Activated naive CD8-positive, alpha-beta T cell treated with anti-CD3 and anti-CD28 coated beads, Interleukin-2, amount 10 ng/mL, durations not matched to agents 7 days and 5 days (primary cell): ENCODE measurements at places on chromosomes 4 and X. TPM values are rescaled to one million over a fixed set of nuclear protein-coding genes. Genes with fewer than 3 reads are reported as not detected.

DNA sequence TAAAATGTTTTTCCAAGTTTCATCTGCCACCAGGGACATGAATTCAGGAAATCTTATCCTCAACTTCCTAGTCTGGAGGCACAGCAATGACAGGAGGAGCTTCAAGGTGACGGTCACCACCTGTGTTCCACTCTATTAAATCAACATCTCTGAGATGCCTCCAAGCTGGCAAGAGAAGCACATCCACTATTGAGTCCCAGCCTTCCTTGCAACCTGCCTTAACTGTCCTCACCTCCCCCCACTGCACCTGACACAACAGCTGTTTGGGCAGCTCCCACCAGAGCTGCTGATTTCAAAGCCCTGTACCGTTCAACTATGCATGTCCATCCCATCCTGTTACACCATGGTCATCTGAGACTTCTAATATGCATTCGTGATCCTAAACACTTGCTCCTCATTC lies 123.4 kb downstream of the COL25A1 start:
- H3K27ac ChIP-seq: no peak overlapping the region
- no peaks in the 10 kb centered on the region for H3K4me1 ChIP-seq
- no peak overlapping the region for H3K4me3 ChIP-seq
- no peak for DNase-seq
- no peaks in the 10 kb centered on the region for H3K36me3 ChIP-seq
- H3K27me3 ChIP-seq: peaks cover 3% of the 10 kb centered on the region

DNA sequence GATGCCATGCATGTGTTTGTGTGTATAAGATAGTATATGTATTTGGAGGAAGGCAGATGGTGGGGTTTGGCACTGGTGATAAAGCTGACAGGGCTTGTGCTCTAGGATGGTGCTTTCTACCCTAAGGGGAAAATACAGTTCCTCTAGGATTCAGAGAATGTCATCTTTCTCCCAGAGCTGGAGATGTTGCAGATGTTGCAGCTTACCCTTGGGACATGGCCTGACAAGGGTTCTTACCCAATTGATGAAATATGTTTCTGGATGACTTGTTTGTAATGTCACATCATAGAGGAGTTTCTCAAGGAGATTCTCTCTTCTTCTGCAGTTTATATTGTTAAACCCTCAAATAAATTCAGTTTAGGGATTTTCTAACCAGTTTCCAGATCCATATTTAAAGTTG lies 52.5 kb upstream of the PITX2 start:
- H3K27me3 ChIP-seq: peaks cover under 1% of the 10 kb centered on the region
- no peak overlapping the region for H3K27ac ChIP-seq
- H3K36me3 ChIP-seq: no peaks in the 10 kb centered on the region
- no peak for DNase-seq
- no peaks in the 10 kb centered on the region for H3K4me1 ChIP-seq
- H3K4me3 ChIP-seq: no peak overlapping the region

GRCh38 chr4:122542411-122543236 lies 78.2 kb downstream of the IL21 start:
- H3K36me3 ChIP-seq: no peaks in the 10 kb centered on the region
- peak overlapping the region; percentile 47 for H3K4me3 ChIP-seq
- no peak for DNase-seq
- H3K27ac ChIP-seq: peak overlapping the region; percentile 82
- no peaks in the 10 kb centered on the region for H3K27me3 ChIP-seq

DNA sequence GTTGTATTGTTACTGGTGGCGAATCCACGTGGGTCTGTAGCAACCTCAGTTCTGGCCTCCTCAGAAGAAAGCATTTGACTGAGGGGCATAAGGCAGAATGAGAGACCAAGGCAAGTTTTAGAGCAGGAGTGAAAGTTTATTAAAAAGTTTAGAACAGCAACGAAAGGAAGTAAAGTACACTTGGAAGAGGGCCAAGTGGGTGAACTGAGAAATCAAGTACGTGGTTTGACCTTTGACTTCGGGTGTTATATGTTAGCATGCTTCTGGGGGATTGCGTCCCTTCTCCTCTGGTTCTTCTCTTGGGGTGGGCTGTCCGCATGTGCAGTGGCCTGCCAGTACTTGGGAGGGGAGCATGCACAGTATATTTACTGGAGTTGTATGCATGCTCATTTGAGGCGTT lies 232.7 kb upstream of the GATB start:
- H3K27ac ChIP-seq: peak overlapping the region; percentile 44
- peaks cover 13% of the 10 kb centered on the region for H3K36me3 ChIP-seq
- no peak for DNase-seq
- H3K4me1 ChIP-seq: peaks cover 40% of the 10 kb centered on the region
- H3K27me3 ChIP-seq: no peaks in the 10 kb centered on the region

DNA sequence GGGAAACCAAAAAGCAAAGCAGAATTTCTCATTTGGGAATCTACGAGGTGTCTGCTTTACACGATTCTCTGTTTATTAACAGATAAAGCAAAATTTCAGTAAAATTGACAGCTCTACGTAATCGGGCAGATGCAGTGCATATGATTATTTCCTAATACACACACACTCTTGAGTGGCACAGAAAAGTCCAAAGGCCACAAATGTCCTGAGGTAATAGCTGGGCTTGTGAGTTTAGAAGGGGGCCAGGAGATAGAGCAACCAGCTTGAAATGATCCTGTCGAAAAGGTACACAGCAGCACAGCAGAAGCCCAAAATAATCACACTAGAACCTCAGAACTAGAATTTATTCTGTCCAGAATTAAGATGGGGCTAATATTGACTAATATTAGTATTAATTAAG lies 236.0 kb downstream of the FAT4 start:
- no peak overlapping the region for H3K4me3 ChIP-seq
- no peak overlapping the region for H3K27ac ChIP-seq
- H3K4me1 ChIP-seq: no peaks in the 10 kb centered on the region
- DNase-seq: no peak

DNA sequence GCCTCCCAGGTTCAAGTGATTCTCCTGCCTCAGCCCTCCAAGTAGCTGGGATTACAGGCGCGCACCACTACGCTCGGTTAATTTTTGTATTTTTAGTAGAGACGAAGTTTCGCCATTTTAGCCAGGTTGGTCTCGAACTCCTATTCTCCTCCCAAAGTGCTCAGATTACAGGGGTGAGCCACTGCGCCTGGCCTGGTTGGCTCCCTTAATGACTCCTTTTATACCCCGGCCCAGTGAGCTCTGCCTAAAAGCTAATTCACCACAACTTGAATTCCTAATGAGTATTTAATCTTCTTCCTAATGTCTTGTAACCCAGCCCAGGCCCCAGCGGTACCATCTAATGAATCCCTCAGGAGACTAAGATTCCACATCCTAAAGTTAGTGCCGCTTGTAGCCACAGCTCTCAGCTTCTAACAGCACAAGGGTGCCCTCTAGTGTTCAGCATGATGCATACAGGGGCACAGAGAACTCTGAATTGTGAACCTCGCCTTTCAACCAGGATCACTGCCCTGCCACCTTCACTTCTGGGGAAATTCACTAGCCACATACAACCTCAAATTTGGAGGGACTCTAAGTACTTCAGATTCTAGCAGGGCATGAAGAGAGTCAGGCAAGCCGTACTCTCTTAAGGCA lies 89.5 kb downstream of the OR13H1 start:
- H3K4me1 ChIP-seq: no peaks in the 10 kb centered on the region
- peaks cover 2% of the 10 kb centered on the region for H3K27me3 ChIP-seq
- H3K4me3 ChIP-seq: no peak overlapping the region
- H3K27ac ChIP-seq: no peak overlapping the region

- H3K36me3 ChIP-seq: no peaks in the 10 kb centered on the region
- H3K27me3 ChIP-seq: no peaks in the 10 kb centered on the region
- DNase-seq: no peak
- H3K4me1 ChIP-seq: no peaks in the 10 kb centered on the region
- no peak overlapping the region for H3K27ac ChIP-seq
Observed at GRCh38 chr4:159859656-159860148, 756.8 kb downstream of the RAPGEF2 start.

DNA sequence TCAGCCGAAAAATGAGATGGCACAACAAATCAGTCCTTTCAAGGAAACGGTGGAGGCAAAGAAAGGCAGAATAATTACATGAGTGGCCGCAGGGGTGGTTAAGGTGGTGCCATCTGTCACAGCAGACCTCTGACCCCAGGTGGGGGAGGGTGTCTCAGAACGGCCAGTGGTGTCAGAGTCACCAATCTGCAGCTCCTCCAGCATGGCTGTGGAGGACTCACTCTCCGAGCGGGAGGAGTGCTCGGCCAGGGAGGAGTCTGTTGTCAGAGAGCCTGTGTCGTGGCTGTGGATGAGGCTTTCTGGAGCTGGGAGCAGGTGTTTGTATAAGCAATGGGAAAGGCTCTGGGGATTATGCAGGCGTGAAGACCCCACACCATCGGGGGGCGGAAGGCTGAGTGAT lies 130.3 kb upstream of the PDLIM3 start:
- peaks cover 2% of the 10 kb centered on the region for H3K27me3 ChIP-seq
- no peak for DNase-seq
- no peak overlapping the region for H3K4me3 ChIP-seq
- no peaks in the 10 kb centered on the region for H3K4me1 ChIP-seq

GRCh38 chr4:139584784-139585183 lies 28.8 kb upstream of the SETD7 start:
- H3K4me1 ChIP-seq: no peaks in the 10 kb centered on the region
- no peaks in the 10 kb centered on the region for H3K36me3 ChIP-seq
- H3K27ac ChIP-seq: no peak overlapping the region
- H3K27me3 ChIP-seq: peaks cover 14% of the 10 kb centered on the region
- no peak for DNase-seq

GRCh38 chrX:7158468-7158990 lies 10.6 kb upstream of the PUDP start:
- no peaks in the 10 kb centered on the region for H3K27me3 ChIP-seq
- no peak for DNase-seq
- H3K4me1 ChIP-seq: peaks cover 2% of the 10 kb centered on the region

Gene MAGEB10
- total RNA-seq: not detected

GRCh38 chr4:15132739-15133138 lies 130.5 kb downstream of the CPEB2 start:
- peaks cover 8% of the 10 kb centered on the region for H3K27me3 ChIP-seq
- no peaks in the 10 kb centered on the region for H3K4me1 ChIP-seq
- no peak overlapping the region for H3K4me3 ChIP-seq
- no peak overlapping the region for H3K27ac ChIP-seq
- no peaks in the 10 kb centered on the region for H3K36me3 ChIP-seq
- no peak for DNase-seq

DNA sequence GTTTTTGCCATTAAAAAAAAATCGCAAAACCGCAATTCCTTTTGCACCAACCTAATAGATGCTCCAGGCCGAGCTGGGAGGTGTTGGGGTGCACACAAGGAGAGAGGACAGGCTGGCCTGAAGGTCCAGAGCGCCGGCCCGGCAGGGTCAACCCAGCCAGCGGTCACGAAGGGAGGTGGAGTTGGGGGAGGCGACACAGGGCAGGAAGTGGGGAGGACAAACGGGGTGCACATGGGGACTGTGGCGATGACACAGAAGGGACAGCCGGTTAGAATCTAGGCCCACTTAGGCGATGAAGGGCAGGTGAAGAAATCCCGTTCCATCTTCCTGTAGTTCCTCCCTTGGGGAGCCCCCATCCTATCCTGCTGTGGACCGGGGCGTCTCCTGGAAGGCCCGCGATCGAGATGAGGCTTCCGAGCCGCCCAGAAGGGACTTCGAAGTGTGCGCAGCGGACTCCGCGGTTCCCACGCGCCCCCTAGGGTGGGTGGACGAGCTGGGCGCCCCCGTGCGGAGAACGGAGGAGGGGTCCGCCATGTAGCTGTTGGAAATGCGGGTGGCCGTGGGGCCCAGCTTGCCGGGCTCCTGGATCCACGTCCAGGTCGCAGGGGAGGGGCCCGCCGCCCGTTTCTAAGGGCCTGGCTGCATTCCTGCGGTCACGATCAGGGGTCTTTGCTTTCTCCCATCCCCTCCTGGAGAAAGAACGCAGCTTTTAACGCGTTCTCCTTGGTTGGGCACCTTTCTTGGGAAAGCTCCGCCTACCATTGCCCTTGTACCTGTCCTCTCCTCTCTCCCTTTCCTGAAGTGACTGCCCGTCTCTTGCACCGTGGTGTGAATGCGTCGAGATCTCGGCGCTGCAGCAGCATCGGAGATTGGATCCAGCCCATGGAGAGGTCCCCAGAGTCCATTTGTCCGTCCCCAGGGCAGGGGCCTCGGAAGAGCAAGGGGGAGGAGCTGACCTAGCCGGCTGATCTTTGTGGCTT lies 17.0 kb upstream of the HPF1 start:
- peaks cover 24% of the 10 kb centered on the region for H3K27me3 ChIP-seq
- H3K4me3 ChIP-seq: peak overlapping the region; percentile 47
- H3K36me3 ChIP-seq: no peaks in the 10 kb centered on the region
- peak; percentile 42 for DNase-seq

DNA sequence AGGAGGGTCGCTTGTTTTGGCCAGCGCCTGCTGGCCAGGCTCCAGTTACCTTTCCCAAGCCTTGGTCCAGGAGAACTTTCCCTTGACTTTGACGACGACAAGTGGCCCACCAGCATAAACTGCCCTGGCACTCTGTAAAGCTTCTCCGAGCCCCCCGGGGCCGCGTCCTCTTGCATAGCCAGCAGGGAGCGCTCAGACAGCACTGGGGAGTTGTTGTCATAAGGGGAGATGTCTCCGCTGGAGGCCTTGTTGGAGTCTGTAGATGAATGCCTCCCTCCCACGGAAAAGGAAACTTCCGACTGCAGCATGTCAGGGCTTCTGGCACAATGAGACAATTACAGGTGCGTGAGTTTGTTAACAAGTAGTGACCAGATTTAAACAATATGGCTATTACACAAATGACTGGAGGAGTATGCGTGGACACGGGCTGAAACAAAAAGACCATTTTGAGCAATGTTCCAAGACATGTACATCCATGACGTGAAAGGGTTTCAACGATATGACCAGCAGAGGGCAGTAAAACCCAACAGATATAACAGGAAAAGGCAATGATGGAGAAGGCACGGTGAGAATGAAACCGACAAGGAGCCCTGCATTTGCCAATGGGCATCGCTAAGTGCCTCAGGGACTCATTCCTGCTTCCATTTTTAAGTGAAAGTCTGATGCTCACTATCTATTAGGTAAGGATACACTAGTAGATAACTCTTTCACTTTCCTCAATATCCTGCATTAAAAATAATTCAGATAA lies 33.0 kb downstream of the HCCS start:
- H3K27me3 ChIP-seq: no peaks in the 10 kb centered on the region
- H3K4me3 ChIP-seq: peak overlapping the region; percentile 35
